Activated CD4-positive, alpha-beta T cell treated with anti-CD3 and anti-CD28 coated beads for 36 hours (primary cell): ENCODE measurements at places on chromosomes 12 and 14. TPM values are rescaled to one million over a fixed set of nuclear protein-coding genes. Genes with fewer than 3 reads are reported as not detected.

DNA sequence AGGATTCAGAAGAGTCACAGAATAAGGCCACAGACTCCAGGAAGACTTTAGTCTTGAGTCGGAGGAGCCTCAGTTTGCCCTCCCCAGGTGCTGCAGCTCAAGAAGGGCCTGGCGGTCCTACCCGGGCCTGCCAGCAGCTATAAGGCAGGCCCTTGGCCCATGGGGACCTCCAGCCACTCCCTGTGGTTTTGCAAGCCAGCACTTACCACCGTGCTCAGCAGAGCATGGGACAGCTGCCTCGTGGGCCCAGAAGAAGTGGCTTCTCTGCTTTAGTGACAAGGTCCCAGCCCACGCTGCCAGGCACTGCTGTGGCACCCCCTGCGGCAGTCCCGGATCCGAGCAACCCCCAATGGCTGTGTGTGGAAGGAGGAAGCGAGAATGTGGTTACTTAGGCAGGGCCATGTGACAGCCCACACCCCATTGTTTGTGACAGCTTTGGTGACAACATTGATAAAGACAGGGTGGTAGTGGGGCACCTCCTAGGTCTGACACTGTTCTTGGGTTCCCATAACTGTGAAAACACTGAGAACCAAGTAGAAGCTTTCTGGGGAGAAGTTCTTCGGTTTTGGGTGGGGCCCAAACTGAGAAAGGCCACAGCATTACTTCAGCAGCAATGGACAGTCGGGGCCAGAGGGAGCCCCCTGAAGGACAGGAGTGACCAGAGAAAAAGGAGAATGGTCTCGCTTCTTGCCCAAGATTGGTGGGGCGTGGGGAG lies at the start of gene SELPLG:
SELPLG (minus strand) TSS at position 361 of the 715 bp plus-strand sequence. CDS start 9,587 bp downstream, outside the sequence.
- peak; percentile 92 for DNase-seq

DNA sequence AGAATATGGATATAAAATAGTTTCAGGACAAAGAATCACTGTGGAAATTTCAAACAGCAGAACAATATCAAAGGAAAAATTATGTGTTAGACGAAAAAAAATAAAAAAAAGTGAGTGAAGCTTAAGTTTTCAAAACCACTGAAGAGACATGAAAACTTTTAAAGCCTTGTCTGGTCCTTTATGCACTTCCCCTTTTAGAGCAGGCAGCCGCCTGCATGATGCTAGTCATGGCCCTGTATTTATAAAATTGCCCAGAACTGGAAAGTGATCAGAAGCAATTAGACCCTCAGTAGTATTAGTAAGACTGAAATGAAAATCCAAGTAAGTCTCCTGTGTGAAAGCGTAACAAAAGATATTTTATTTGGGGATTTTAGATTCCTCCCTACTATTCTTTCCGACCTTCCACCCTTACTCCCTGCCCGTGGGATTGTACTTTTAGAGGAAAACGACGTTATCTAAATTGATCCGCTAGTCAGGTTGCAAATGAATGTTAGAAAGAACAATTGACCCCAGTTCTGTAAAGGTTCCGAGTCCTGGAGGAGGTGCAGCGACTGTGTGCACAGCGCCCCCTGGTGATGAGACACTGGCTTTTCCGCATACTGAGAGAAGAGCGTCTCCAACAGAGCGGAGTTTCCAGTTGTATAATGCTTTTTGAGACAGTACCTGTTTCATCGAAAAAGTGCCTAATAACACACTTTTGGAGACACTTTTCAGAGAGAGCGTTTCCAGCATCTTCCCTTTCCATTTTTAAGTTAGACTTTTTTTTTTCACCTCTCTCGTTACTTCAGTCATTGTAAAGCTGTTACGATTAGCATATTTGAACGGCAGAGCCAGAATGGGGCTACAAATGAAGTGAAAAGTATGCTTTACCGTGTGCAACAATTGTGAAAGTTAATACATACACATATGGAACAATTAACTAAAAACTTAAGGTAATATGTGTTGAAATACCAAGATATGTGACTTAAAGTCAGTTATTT lies 12.4 kb downstream of the MGST1 start:
- peak; percentile 60 for DNase-seq

DNA sequence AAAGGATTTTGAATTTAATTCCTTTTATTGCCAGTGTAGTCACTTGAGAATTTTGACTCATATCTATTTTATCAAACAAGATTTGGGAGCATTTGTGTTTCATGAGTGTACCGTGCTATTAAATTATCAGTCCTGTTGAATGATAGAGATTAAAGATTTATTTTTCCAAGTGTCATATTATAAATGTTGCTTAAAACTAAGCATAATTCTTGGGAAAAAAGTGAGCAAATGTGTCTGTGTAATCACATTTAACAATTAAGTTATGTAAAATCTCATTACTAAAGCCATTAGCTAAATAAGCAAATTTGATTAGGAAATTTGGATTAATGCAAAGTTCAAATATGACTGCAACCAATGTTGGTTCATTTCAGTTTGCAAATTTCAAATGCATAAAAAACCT lies 266.7 kb downstream of the TMTC2 start:
- DNase-seq, result no peak

- DNase-seq, result no peak
These were observed 27.2 kb upstream of the HSPB8 start for GRCh38 chr12:119151445-119152026.

The KRT71 gene
- not detected for total RNA-seq

The TOMM20L gene
- not detected for total RNA-seq

The SLCO1C1 gene
- total RNA-seq, result not detected

The BICDL1 gene
- total RNA-seq, result 132 TPM

DNA sequence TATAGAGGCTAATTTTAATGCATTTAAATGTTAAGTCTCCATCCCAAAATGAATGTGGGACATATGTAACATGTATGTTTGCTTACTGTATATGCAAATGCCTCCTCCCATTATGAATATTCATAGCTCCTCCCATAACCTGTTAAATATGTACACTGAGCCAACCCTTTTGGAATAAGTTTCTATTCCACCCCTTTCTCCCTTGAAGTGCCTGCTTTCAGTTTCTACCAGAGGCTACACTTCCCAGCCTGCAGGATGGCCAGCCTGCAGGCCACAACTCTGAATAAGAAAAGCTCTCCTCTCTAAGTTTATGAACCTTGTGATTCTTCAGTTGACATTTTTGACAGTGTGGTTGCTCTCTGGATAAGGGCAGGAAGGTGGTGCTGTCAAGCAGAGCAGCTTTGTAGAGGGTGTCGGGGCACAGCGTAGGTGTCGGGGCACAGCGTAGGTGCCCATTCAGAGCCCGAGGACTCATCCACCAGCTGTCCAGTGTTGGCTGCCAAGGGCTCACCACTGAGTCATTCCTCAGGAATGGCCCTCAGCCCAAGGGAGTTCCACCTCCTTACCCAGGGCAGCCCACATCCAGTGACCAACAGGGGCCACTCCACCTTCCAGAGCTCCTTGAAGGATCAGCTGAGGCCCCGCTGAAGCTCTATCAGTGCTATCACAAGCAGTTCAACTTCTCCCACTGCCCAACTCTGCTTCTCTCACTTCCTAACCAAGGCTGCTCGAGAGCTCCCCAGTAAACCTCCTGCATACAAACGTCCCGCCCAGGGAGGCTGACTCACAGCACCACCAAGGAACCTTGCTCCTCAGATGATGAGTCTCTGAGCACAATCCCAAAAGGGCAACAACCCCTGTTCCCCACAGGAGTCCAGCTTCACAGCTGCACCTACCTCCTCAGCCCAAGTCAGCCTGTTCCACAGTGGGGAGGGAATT lies 31.4 kb downstream of the VWF start:
- DNase-seq, result no peak

The EFS gene
- not detected for total RNA-seq

DNA sequence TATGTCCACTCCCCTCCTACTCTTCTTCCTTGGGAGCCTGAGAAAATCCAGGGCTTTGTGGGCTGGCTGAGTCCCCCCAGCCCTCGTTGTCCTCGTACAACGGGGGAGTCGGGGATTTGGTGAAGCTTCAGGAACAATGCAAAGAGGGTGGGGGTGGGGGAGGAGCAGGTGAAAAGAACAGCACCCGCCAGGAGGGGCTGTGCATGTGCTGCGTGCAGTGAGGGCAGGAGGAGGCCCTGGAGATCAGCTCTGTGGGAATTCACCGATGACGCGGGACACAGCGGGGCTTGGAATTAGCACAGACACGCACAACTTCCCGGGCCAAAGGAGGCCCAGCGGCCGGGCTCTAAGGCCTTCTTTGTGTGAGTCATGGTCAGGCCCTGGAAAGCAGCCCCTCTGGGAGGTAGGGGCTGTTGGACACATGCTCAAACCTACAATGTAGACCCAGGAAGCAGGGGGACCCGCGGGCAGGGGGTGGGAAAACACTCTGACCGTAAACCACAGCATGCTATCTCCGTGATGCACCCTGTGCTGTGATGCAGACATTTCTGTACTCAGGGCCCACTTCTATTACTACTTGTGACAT lies 32.8 kb downstream of the RBM19 start:
- no peak for DNase-seq

DNA sequence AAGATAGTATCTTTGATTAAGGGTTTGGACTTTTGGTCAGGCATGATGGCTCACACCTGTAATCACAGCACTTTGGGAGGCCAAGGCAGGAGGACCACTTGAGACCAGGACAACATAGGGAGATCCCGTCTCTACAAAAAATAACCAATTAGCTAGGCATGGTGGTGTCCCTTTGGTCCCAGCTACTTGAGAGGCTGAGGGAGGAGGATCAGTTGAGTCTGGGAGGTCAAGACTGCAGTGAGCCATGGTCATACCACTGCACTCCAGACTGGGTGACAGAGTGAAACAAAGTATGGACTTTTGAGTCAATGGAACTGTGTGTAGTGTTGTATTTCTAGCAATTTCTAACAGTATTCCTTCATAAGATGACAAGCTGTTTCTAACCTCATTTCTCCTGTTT lies 38.7 kb upstream of the CCDC88C start:
- DNase-seq, result no peak

The BEGAIN gene
- 3.1 TPM for total RNA-seq

- peak; percentile 82 for DNase-seq
These were observed at the start of gene MAP3K12 for GRCh38 chr12:53499266-53500141. Gene MAP3K12, minus strand, starts transcription at chr12:53499458. Its CDS starts 12,067 bp downstream, at chr12:53487391.

DNA sequence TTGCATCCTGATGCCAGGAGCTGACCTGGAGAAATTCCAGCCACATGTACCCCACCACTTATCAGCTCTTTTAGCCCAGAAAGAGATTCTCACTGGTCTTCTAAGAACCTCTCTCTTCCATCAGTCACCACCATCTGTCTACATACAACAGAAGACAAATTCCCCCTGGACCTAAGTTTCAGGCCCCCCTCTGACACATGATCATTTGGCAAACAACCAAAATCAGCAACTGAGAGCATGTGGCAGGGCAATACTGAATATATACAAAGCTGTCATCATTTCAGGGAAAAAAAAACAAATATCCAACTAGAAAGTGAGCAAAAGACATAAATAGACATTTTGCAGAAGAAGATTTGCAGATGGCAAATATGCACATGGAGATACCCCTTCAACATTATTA lies 180.2 kb downstream of the FOXN3 start:
- DNase-seq, result no peak

- DNase-seq, result no peak
These were observed 42.4 kb downstream of the PDE3A start for GRCh38 chr12:20410734-20411133.

The CD27 gene
- total RNA-seq, result 116 TPM

The C14orf180 gene
- total RNA-seq, result not detected

DNA sequence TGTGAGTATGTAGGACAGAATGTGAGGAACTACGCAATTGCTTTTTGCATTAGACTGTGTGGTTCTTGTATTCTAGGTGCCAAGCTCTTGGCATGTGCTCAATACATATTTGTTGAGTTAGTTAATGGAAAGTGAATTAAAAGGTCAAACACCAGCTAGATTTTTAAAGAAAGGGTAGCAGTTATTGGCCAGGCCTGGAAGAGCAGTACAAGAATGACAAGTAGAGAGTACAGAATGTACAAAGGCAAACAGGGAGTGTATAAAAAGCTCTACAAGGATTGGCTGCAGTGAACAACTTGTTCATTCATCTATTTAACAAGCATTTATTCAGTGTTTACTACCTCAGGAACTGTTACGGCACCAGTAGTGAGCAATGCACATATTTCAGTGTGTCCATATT lies 854.0 kb upstream of the SEL1L start:
- DNase-seq, result no peak

The KRT8 gene
- 1.1 TPM for total RNA-seq

GRCh38 chr12:95481072-95481471 lies 7.1 kb downstream of the METAP2 start:
- DNase-seq, result peak; percentile 9

- DNase-seq, result no peak
These were observed 40.9 kb upstream of the MBIP start for GRCh38 chr14:36361210-36361853.

DNA sequence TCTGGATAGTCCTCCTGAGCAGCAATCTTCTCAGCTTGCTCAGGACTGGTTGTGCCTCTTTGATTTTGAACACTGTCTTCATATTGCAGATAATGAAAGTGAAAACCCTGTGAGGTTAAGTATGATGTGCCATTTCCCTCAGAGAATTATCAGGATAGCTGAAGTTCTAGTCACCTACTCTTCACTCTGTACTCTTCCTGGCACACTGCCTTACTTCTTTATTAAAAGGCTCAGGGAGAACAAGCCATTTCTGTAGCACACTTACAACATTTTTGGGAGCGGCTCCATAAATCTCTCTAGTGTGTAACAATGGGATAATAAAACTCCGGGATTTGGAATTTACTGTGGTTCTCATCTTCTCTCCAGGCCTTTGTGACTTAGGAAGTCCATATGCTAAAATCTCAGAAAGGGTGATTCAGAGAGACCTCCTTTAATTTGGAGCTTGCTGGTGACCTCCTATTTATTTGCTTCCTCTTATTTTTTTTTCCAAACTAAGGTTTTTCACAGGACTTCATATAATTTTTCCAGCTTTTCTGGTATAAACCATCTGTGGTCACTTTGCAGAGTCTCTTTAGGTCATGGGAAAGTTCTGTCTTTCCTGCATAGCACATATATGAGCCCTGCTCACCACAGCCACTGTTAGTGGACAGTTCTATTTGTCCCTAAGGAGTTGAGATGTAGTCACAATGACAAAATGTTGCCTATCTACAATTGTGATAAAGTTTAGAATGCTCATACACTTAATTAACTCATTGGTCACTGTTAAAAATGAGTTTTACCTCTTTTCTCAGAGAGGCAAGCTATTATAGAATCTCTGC lies 53.5 kb upstream of the LDHB start:
- DNase-seq, result no peak

DNA sequence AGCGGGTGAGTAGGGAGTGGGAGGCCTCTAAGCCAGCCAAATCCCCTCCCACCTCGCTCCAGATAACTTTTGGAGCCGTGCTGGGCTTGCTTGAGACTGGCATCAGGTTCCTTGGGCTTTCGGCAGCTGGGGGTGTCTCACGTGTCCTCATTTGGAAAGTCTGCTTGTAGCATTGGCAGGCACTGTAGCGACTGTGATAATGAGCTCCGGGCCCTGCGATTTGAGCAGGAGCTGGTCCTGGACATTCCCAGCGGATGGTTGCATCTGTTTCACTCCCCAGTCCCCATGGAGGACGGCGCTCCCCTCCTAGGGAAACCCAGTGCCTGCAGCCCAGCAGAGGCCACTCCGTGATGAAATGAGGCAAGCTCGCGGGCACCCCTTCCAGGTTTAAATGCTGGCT lies 49.4 kb downstream of the DGLUCY start:
- DNase-seq, result no peak

GRCh38 chr12:119115296-119115905 lies 63.3 kb upstream of the HSPB8 start:
- peak; percentile 43 for DNase-seq

The PTPRO gene
- 0.46 TPM for total RNA-seq
